ENCODE measurements at places on chromosomes 4 and X.

DNA sequence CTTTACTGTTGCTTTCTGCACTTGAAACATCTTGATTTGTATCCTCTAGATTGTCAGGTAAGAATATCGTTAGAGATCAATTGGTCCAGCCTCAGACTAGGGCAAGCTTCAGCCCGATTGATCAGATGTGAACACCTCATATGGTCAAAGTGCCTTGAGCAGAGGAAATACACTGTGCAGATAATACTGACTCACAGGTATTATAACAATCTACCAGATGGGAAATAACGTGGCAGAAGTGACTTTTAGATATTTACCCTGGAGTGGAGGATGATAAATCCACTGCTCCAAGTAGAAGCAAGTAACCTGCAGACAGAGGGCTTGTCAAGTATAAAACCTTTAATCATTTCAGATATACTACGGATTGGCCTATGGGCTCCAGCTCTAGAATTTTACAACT, 17.9 kb downstream of the VEGFC start:
- no peak for DNase-seq

GRCh38 chr4:155407480-155407879, 30.7 kb upstream of the MAP9 start:
- no peak for DNase-seq

- no peak for DNase-seq
Measured at GRCh38 chr4:5824635-5825034, 68.3 kb downstream of the CRMP1 start.

GRCh38 chrX:30275498-30275897, 28.6 kb downstream of the MAGEB1 start:
- DNase-seq, result no peak

- DNase-seq, result no peak
Measured at GRCh38 chrX:44989995-44990770, 117.2 kb downstream of the KDM6A start.
